Activated naive CD8-positive, alpha-beta T cell treated with anti-CD3 and anti-CD28 coated beads for 36 hours (primary cell): ENCODE measurements at places on chromosomes 3 and 15.

- no peak for DNase-seq
Observed at GRCh38 chr3:120449251-120449650, 1.5 kb downstream of the FSTL1 start.

GRCh38 chr3:25657293-25657692 lies 7.4 kb downstream of the TOP2B start:
- DNase-seq = no peak

DNA sequence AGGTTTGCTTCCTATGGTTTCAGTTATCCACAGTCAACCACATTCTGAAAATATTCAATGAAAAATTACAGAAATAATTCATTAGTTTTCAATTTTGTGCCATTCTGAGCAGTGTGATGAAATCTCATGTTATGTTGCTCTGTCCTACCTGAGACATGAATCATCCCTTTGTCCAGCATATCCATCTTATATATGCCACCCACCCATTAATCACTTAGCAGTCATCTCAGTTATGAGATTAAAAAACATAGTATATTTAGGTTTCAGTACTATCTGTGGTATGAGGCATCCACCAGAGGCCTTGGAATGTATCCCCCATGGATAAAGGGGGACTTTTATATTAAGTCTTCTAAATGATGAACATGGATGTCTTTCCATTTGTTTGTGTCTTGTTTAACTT lies 64.7 kb upstream of the PROK2 start:
- DNase-seq = no peak

- DNase-seq = peak; percentile 25
Observed at GRCh38 chr3:44584646-44585501, at the start of gene ZNF660. TSS of gene ZNF660 (plus strand) at chr3:44584964. CDS start at chr3:44594194, 9,230 bp downstream.

GRCh38 chr3:15438983-15439382 lies 11.6 kb downstream of the EAF1 start:
- no peak for DNase-seq

- DNase-seq = no peak
Observed at GRCh38 chr3:16203031-16203430, 28.6 kb downstream of the GALNT15 start.

- DNase-seq = no peak
Observed at GRCh38 chr3:191476066-191476772, 15.3 kb downstream of the PYDC2 start.

DNA sequence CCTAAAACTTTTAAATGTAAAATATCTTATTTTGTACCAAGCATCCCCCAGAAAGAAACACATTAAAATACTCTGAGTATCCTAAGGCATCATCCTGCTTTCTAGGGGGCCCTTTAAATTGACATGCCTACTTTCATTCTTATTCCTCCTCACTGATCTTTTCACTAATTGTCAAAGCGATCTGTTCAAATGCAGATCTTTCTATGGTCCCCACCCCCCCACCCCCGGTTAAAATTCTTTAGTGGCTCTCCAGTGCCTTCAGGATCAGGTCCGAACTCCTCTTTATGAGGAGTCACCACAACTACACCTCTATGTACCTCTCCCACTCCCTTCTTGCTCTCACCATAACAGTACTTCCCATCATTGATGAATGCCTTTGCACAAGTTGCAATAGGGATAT lies 19.2 kb upstream of the TFDP2 start:
- no peak for DNase-seq

DNA sequence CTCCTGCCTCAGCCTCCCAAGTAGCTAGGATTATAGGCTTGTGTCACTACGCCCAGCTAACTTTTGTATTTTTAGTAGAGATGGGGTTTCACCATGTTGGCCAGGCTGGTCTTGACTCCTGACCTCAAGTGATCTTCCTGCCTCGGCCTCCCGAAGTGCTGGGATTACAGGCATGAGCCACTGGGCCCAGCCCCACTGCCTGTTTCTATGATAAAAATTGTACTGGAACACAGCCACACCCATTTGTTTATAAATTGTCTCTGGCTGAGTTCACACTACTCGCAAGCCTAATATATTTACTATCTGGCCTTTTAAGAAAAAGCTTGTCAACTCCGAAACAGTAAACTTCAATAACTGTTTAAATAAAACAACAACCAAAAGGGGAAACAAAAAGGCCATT lies 309.4 kb upstream of the WNT5A start:
- DNase-seq = no peak

DNA sequence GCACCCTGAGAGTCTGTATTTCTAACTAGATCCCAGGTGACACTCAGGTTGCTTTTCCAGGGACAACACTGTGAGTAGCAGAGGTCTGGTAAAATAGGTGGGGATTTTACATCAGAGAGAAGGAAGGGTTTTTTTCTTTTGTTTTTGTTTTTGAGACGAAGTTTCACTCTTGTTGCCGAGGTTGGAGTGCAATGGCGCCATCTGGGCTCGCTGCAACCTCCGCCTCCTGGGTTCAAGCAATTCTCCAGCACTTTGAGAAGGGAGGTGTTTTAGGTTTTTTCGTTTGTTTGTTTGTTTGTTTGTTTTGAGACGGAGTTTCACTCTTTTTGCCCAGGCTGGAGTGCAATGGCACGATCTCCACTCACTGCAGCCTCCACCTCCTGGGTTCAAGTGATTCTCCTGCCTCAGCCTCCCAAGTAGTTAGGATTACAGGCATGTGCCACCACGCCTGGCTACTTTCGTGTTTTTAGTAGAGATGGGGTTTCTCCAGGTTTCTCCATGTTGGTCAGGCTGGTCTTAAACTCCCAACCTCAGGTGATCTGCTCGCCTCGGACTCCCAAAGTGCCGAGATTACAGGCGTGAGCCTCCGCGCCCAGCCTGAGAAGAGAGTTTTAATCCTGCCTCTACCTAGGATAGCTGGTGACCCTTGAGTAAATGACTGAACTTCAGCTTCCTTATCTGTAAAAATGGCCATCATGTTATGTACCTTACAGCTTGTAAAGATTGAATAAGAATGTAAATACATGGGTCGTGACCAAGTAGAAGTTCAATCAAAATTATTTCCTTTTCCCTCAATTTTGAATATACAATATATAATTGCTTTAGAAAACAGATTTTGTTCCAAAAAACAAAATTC lies 95.9 kb upstream of the FNDC3B start:
- no peak for DNase-seq

DNA sequence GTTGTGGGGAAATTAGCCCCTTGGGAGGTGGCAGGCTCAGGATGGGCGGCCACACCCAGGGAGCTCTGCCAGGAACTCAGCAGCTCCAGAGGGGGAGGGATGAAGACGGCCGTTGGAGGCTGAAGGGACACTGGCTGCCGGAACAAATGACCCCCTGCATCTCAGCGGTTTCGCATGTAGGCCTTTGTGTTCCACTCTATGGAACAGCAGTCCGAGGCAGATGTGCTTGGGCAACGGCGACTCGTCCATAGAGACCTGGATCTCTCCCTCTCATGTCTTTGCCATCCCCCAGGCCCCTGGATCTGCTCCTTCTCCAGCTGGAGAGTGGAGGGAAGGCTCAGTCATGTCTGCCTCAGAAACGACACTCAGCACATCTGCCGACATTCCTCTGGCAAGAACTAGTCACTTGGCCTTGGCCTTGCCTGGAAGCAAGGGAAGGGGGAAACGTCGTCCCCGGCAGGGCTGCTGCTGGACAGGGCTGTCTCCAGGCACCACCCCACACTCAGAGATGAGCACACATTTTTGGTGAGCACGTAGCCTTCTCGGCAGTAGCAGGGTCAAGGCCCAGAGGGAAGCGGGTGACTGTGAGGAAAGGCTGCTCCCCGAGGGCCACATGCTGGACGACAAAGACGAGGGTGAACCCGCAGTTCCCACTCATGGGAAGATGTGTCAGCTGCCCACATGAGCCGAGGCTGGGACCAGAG lies 83.8 kb downstream of the ASB7 start:
- DNase-seq = no peak

- no peak for DNase-seq
Observed at GRCh38 chr3:88986834-88987233, 120.6 kb upstream of the EPHA3 start.

DNA sequence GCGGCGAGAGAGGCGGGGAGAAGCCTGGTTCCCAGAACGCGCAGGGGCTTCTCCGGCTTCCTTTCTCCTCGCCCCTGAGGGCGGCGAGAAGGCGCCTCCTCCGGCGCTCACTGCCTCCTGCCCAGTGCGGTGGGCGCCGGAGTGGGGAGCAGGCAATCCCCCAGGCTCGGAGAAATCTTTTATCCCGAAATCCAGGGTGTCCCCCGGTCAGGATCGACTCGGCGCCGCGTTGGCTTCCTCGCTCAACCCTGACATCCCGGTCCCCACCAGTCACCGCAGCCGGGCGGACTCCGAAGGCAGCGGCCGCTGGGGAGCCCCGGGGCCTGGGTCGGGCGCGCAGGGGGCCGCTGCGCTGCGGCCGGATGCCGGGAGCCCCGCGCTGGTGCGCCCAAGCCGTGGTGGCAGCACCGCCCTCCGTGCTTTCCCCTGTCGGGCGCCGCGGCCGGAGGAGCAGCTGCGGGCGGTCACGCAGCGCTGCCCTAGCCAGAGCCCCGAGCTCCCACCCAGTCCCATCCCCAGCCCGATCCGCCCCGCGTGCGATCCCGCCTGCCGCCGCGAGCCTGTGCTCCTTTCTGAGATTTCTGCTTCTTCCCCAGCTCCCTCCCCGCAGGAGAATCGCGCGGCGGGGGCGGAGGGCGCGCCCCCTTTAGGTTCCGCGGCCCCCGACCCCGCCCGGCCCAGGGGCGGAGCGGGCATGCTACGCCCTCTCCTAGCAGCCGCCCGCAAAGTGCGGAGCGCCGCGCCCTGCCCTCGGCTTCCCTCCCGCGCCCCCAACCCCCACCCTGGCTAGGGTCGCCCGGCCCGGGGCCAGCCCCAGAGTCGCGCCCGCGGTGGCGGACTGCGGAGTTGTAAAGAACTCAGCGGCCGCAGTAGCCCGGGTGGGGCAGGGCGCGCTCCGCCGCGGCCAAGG lies 683 bp upstream of the CACNA2D3 start:
- DNase-seq = no peak

DNA sequence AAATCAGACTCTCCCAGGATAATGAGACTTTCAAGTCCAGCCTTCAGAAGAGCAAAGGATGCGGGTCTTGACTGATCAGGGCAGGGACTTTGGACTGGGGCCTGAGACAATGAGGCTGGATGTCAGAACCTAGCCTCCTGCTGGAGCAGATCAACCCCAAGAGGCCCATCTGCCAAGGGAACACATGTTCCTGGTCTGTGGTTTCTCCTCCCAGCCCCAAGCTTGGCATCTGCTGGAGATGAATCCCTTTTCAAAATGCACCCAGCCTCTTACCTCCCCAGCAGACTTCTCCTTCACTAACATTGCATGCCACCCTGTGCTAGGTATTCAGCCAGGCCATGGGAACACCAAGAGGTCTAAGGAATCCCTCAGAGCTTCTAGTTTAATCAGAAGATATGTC lies 43.7 kb upstream of the MFGE8 start:
- no peak for DNase-seq

GRCh38 chr3:63333815-63334214 lies 55.7 kb downstream of the SYNPR start:
- no peak for DNase-seq

- DNase-seq = no peak
Observed at GRCh38 chr3:152396867-152397266, 128.1 kb downstream of the MBNL1 start.

GRCh38 chr3:110459021-110459420 lies 612.6 kb upstream of the NECTIN3 start:
- no peak for DNase-seq

GRCh38 chr3:13587442-13587841 lies 38.5 kb downstream of the FBLN2 start:
- no peak for DNase-seq

DNA sequence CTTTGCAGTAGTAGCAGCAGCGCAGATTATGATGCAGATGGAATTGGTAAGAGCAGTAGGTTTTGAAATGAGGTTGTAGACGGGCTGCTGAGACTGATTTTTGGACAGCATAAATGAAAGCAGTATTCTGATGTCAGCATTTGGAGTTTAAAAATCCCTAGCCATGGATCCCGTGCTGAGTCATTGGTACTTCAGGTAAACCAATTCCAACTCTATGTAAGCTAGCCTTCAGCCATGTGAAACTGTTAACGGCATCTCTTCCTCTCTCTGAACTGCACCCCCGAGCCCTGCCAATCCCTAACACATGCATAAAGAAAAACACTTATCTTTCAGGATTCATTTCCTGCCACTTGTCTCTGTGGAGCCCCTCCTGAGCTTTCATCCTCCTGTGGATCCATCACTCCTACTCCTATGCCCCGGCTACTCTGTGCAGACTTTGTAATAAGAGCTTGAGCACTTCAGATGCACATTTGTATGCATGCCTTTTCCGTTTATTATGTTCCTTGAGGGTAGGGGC lies 119.0 kb downstream of the AKAP13 start:
- no peak for DNase-seq

DNA sequence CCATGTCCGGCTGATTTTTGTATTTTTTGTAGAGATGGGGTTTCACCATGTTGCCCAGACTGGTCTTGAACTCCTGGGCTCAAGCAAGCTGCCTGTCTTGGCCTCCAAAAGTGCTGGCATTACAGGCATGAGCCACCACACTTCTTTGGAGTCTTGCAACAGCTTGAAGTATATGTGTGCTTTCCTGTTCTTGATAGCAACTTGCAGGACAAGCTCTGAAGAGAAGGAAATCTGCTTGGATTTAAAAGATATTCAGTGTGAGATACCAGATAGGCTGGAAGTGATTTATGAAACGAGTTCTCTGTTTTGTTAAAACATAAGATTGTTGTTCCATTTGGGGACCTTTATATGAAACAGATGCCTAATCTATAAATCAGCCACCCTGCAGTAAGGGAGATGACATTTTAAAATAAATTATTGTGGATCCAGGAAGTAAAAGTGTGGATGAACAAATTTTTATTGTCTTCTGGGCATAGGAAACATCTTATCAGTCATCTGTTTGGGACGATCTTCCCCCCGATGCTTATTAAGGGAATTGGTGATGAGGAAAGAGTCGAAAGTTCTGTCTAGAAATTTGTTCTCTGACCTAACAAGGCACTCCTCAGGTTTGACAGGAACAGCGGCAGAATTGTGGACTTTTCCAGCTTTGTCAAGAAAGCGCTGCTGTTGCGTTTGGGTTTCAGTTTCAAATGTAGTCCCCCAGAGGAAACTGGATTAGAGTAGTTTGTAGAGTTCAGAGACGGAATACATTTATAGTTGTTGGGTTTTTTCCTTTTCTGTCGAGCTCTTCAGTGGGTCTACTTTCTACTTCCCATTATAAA lies 53.7 kb upstream of the MAGI1 start:
- DNase-seq = no peak

GRCh38 chr3:138862924-138863775 lies 28.4 kb upstream of the PIK3CB start:
- no peak for DNase-seq

DNA sequence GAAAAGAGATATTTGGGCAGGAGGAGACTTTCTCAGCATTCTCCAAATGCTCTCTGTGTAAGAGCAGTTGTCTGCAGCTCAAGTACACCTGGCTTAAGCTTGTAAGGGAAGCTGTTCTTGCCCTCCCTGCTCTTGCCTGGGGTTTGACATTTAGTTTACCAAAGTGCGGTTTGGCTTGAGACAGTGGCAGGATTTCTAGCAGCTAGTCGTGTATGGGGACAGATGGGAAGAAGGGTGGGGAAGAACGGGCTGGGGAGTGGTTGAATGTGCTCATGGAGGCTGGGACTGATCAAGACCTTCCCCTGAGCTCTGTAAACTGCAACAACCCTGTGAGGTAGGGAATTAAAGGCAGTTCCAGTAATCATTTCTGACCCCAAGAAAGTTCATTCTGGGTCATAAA lies 39.8 kb downstream of the SQOR start:
- DNase-seq = no peak
